ENCODE measurements at places on chromosomes 6 and 20.

DNA sequence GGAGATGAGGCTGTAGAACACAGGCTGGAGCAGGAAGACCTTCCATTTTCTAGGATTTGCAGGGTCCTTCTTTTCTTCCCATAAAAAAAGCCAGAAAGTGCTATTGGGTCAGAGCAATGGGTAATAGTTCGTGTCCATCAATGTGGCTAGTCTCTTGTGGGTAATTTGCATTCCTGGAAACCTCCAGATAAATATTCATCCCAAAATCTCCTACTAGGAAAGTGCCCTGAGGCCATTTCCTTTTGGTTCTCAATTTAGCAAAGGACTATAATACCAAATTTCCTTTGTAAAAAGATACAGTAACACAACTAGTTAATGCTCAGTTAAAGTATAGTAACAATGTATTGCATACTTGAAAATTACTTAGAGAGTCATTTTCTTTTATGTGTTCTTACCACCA is 138.1 kb upstream of the TAB2 start:
- no peak for DNase-seq

- no peak for DNase-seq
Observed at GRCh38 chr20:59190466-59190865, 26.8 kb downstream of the ZNF831 start.

DNA sequence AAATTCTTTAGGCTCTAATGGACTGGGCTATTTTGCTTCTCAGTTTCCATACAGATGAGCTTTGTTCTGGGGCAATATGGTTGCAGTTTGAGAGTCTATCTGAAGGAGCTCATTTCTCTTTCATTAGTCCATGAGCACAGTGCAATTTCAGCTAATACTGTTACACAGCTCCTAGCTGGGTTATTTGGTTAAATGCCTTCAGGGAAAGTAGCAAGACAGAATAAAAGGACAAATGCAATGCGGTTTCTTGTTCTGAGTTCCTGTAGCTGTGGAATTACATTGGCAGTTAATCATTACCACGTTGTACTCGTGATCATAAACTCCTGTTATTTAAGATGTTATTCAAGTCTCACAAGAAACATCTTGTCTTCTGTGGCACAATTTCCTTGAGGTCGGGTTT is 127.7 kb downstream of the BFSP1 start:
- no peak for DNase-seq

- no peak for DNase-seq
Observed at GRCh38 chr6:62613928-62614327, 327.9 kb upstream of the KHDRBS2 start.

- no peak for DNase-seq
Observed at GRCh38 chr6:151240791-151241642, 1.2 kb downstream of the AKAP12 start.

DNA sequence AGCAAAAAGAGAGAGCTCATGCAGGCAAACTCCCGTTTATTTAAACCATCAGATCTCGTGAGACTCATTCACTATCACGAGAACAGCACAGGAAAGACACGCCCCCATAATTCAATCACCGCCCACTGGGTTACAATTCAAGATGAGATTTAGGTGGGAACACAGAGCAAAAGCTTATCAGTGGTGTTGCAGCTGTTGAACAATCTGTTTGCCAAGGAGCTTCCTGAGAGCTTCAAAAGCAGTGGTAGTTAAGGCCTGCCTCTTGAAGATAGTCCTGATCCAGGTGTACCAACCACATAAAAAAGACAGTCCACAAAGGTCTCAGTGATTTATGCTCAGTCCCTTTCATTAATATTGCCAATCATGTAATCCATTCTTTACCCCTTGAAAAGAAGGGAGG is 269.4 kb upstream of the IRAK1BP1 start:
- DNase-seq, result no peak
